Fibroblast of skin of right quadriceps (primary cell): ENCODE measurements at places on chromosomes 2 and 18.

GRCh38 chr18:35511428-35511827, 13.7 kb upstream of the INO80C start:
- DNase-seq = no peak

GRCh38 chr18:58754544-58755068, 83.3 kb downstream of the MALT1 start:
- no peak for DNase-seq

DNA sequence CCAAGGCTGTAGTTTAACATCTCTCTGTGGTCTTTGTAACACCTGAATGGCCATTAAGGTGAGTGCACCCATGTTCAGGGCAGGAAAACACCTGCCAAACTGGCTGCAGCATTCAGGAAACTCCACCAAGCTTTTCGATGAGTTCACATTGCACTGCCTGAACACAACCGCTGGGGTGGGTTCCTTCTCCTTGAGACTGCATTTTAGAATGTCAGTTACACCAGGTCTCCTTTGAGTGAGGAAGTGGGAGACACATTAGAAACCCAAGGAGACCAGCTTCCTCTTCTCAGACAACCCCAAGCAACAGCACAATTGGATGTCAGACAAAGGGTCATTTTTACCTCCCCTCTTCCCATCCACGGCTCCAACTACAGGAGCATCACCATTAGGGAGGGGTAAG, 35.2 kb downstream of the CYRIA start:
- DNase-seq = no peak

DNA sequence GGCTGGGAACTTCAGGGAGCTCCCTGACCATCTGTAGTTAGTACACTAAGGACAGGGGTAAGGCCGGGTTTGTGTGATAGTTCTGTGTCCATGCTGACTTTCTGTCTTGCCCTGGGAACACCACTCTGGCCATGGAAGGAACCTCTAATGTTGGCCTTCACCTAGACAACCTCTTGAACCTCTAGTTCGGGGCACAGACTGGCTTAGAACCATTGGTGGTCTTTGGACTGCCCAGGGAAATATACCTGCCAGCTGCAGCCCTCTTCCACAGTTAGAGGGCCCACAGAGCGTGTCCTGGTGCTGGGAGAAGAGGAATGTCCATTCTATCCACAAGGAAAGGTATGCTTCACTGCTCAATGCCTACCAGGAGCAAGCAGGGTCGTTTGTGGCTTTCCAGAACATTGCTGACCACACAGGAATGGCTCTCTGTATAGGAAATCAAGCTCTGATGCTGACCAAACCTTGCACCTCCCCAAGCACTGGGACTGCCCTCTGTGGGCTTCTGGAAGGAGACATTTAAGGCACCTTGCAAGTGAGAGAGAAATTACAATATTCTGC, 318.8 kb upstream of the EPAS1 start:
- no peak for DNase-seq

- DNase-seq = peak; percentile 44
Measured at GRCh38 chr18:39375066-39375465, 1809.5 kb upstream of the CELF4 start.

- DNase-seq = peak; percentile 45
Measured at GRCh38 chr2:190277234-190278112, 42.2 kb downstream of the HIBCH start.

- DNase-seq = no peak
Measured at GRCh38 chr18:31042406-31043181, at the start of gene DSC3. DSC3 (minus strand) TSS chr18:31042742; CDS start chr18:31042660, 82 bp downstream.

- no peak for DNase-seq
Measured at GRCh38 chr2:167059173-167059572, 170.9 kb downstream of the XIRP2 start.

GRCh38 chr2:169087757-169088379, 18.5 kb downstream of the DHRS9 start:
- no peak for DNase-seq

- peak; percentile 24 for DNase-seq
Measured at GRCh38 chr2:203697190-203697589, 9.2 kb upstream of the CD28 start.

DNA sequence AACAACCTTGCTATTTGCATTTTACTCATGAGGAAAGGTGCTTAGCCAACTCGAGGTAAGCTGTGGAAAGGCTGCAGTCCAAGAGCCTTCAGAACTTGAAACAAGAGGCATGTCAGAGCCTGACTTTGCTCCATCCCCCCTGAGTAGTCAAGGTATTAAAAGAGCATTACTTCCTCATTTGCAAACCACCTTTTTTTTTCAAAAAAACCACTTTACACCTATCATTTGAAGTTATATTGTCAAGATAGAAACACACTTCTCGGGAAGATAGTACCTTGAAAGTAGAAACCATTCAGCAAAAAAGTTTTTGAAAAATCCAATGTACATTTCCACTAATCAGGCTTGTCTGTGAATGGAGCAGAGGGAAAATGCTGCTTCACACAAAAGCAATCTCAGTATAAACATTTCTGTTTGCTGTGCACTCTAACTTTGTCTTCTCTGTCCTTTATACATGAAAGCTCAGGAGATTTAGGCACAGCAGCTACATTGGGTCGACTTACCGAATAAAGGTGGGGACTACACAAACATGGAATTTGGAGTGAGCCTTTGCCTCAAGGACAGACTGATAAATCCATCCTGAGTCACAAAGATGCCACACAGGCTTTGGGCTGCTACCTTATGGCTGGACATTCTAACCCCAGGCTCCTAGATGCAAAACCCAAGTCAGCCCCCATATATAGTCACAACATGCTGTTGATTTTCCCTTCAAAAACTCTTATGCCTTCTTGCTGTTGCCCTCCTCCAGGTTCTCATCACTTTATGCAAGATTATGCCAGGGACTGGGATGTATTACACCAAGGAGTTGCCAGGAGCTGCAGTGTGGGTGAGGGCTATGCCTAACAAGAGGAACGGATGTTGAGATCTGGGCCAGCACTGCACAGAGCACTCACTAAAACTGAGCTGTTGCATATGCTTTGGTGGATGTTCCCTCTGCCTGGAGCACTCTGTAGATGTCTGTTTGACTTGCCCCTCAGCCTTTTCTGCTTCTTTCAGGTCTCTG, 41.4 kb upstream of the EML4 start:
- no peak for DNase-seq

GRCh38 chr18:3916082-3916481, 466.1 kb downstream of the TGIF1 start:
- no peak for DNase-seq

DNA sequence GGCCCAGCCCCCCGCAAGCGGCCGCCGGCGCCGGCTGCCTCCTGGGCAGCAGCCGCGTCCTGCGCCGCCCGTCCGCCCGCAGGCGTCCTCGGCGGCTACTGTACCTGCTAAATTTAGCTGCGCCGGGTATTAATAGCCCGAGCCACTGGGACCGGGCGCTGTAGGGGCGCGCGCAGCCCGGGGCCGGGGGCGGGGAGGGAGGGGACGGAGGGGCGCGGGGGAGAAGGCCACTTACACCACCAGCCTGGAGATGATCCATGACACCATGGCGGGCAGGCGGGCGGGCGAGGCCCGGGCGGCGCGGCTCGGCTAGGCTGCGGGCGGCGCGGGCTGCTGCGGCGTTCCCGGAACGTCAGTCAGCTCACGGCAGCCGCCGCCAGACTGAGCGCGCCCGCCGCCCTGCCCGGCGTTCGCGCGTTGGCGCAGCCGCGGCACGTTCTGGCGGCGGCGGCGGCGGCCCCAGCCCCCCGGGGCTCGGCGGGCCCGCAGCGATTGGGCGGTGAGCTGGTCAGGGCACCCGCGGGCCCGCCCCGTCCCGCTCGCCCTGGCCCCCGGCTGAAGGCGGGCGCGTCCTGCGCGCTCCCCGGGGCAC, at the start of gene REEP1:
REEP1 (minus strand) TSS at position 383 of the 592 bp plus-strand sequence; CDS start at position 267, 116 bp downstream.
- DNase-seq = no peak

DNA sequence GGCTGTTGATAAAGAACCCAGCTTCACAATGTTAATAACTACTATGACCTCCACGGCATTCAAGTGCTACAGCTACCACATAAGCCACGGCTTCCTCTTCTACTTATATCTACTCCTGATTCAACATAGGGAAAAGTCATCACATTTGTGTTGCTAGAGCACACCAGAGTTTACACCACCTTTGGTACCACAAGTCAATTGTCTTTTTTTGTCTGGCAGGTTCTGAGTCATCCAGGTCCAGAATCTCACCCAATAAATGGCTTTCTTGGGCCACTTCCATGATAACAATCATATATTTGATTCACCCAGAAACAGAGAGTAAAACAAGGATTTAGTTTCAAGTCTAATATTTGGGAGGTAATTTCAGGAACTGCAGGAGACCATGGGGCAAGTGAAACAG, 480.2 kb downstream of the TMX3 start:
- no peak for DNase-seq

- DNase-seq = peak; percentile 34
Measured at GRCh38 chr2:31353179-31353578, 61.4 kb downstream of the XDH start.

GRCh38 chr2:3482363-3482821, 36.9 kb downstream of the ADI1 start:
- no peak for DNase-seq

GRCh38 chr18:49514577-49514976, 27.5 kb upstream of the C18orf32 start:
- no peak for DNase-seq

- no peak for DNase-seq
Measured at GRCh38 chr2:234081970-234082822, 31.7 kb downstream of the SPP2 start.

DNA sequence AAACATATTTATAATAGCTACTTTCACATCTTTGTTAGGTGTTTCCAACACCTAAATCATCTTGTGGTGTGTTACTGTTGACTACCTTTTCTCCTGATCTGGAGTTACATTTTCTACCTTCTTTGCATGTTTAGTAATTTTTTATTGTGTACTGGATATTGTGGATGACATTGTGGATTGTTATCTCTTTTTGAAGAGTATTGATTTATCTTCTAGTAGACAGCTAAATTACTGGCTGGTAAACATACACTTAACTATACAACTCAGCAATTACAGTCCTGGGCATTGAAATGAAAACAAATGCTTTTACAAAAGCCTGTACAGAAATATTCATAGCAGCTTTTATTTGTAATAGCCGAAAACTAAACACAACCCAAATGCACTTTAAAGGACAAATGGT, 150.8 kb downstream of the PTRHD1 start:
- no peak for DNase-seq

DNA sequence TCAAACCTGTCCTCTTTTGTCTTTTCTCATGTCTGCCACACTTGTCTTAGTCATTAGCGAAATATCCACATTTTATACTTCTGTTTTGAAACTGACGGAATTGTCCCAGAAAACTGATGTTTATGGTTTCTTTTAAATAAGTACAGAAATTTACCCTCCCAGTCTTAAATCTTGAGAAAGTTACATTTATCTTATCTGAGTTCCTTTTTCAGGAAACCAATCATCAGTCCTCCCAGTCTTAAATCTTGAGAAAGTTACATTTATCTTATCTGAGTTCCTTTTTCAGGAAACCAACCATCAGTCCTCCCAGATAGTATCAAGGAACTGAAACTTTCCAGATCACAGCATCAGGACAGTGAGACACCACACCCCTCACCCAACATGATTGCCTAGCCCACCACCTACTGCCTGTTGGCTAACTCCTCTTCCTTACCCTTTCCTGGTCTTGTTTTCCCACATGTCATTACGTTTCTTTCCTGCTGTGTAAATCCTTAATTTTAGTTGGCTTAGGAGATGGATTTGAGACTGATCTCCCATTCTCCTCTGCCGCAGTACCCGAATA, 247.7 kb downstream of the PTPRM start:
- DNase-seq = no peak

DNA sequence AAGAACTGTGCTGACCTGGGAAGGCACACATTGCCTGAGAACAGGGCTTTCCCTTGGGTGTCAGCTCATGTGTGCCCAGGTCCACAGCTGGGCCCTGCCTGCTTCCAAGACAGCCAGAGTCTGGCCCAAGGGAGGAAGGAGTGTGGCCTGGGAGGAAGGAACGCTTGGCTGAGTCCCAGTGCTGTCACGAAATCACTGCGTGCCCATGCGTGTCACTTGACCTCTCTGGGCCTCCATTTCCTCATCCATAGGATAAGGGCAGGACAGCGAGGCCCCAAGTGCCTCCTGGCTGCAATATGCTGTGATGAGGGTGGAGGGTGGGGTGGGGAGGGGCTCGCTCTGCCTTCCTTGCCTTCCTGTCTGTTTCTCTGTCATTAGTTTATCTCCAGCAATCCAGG, 642 bp upstream of the KCNK3 start:
- no peak for DNase-seq

- DNase-seq = no peak
Measured at GRCh38 chr2:54092940-54093339, 22.5 kb upstream of the ACYP2 start.

DNA sequence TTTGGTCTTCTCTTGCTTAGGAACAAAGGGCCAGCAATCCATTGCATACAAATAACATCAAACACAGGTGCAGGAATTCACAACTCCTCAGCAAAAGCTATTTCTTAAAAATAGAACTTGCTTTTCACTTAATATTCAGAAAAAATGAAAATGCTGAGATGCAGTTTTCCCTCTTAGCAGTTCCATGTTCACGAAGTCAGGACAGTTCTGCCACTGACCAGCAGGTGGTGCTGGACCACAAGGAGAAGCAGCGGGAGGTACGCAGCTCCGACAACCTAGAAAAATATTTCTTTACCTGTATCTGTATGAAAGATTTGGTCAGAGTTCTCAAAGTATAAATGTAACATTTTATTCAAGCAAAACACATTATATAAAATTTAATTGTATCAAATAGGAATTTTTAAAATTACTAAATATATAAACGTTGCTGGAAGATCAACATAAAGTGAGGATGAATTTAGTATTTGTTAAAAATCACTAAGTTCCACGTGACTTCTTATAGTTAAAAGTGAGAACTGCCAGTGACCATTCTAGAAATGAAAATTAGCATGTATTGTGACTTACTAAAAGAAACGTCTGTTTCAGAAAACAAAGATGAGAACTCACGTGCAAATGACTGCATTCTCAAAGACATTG, 48.8 kb downstream of the ADNP2 start:
- DNase-seq = peak; percentile 55

GRCh38 chr2:95056461-95057459, 31.3 kb downstream of the MAL start:
- no peak for DNase-seq

DNA sequence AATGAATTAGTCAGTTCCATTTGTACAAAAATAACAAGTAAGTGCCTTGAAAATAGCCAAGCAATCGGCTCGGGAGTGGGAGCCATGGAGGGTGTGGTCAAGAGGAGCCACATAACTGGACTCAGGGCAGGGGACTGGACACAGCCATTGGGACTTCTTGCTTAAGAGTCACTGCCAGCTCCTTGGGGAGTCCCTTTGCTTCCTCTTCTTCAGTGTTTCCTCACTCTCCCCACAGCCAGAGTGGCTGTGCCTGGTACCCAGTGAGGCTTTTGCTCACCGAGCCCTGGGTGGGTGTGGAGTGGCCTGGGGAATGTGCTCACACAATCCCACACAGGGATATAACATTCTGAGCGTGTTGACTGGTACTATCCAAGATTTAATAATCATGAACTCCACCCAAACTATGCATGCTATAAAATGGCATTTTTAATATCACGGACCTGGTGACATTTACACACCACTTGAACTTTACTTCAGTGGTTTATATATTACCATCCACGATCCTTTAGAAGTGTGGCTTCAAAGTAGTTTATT, 94.6 kb downstream of the PTGR3 start:
- no peak for DNase-seq

GRCh38 chr2:88448248-88448647, 4.2 kb downstream of the FOXI3 start:
- no peak for DNase-seq

- DNase-seq = no peak
Measured at GRCh38 chr18:33694593-33694992, 116.6 kb downstream of the ASXL3 start.

- no peak for DNase-seq
Measured at GRCh38 chr2:35790292-35790691, 565.3 kb upstream of the CRIM1 start.
